ENCODE measurements at places on chromosomes 12 and 14.

- H3K27me3 ChIP-seq = no peaks in the 10 kb centered on the region
- H3K27ac ChIP-seq = no peak overlapping the region
- H3K36me3 ChIP-seq = no peaks in the 10 kb centered on the region
- no peaks in the 10 kb centered on the region for H3K4me1 ChIP-seq
Observed at GRCh38 chr14:54109521-54110120, 153.0 kb upstream of the BMP4 start.

- no peak overlapping the region for H3K4me3 ChIP-seq
- no peaks in the 10 kb centered on the region for H3K36me3 ChIP-seq
- no peaks in the 10 kb centered on the region for H3K27me3 ChIP-seq
- peaks cover 27% of the 10 kb centered on the region for H3K4me1 ChIP-seq
- H3K27ac ChIP-seq = no peak overlapping the region
Observed at GRCh38 chr12:101616027-101616494, 21.3 kb downstream of the MYBPC1 start.

DNA sequence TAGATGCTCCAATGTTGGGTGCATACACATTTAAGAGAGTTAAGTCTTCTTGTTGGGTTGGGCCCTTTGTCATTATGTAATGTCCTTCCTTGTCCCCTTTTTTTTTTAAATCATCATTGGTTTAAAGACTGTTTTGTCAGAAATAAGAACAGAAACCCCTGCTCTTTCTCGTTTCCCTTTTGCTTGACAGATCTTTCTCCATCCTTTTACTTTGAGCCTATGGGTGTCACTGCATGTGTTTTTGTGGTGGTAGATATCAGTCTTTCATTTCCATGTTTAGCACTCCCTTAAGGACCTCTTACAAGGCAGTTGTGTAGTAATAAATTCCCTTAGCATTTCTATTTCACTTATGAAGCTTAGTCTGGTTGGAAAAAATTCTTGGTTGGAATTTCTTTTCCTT lies 47.4 kb downstream of the RTN1 start:
- H3K27ac ChIP-seq = no peak overlapping the region
- no peaks in the 10 kb centered on the region for H3K36me3 ChIP-seq
- H3K27me3 ChIP-seq = no peaks in the 10 kb centered on the region
- H3K4me1 ChIP-seq = no peaks in the 10 kb centered on the region

DNA sequence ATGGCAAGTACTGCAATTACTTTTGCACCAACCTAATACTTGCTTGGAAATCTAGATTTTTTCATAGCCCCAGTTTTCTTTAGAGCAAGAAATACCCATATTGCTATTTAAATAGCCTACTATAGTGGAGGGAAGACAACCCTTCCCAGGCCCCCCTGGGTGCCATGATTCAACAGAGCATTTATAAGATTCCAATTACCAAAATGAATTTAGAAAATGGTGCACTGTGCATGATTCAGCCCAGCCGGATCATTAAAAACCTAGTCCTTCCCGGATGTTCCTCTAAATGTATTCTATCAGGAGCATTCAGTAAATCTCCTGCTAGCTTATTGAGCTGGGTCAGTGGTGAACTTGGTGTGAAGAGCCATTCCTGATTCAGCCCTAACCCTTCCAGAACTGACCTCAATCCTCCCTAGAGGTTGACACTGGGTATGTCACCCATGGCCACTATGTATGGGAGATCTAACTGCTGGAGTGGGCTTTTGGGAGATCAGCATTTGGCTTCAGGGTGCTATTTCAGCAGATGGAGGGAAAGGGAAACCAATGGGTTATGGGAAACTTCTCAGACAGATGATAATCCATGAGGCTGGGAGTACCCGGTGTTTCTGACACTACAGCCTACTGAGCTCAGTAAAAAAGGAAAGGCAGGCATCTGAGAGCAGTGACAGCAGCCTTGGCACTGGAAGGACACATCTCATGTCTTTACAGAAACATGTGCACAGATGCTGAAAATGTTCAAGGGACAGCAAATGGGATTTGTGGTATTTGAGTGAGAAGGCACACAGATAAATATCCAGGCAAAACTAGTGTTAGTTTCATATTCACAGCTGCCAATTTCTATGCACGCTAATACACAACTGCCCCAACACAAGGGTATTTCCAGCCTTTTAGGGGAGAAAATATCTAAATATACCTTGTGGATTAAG lies 258.9 kb downstream of the DPF3 start:
- H3K27ac ChIP-seq = no peak overlapping the region
- no peaks in the 10 kb centered on the region for H3K4me1 ChIP-seq
- no peak overlapping the region for H3K4me3 ChIP-seq
- H3K36me3 ChIP-seq = no peaks in the 10 kb centered on the region
- H3K27me3 ChIP-seq = peaks cover 18% of the 10 kb centered on the region

GRCh38 chr12:79402606-79403005 lies 288.2 kb downstream of the PAWR start:
- H3K27ac ChIP-seq = no peak overlapping the region
- no peaks in the 10 kb centered on the region for H3K4me1 ChIP-seq
- no peaks in the 10 kb centered on the region for H3K36me3 ChIP-seq
- H3K27me3 ChIP-seq = no peaks in the 10 kb centered on the region
- DNase-seq = no peak

DNA sequence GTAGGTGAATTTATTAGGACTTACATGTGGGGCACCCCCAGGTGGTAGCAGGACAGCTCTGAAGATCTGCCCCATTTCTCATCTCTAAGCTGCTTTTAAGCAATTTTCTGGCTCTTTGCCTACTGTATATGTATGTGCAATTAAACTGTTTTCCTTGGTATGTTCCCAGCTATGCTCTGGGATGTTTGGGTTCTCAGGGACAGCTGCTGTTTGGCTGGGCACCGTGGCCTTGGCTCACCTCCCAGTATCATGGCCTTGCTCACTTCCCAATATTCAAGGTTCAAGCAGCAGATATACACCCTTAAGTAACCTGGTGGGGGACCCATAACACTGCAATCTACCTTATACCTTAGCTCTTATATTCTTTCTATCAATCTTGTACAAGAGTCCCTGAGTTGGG lies 53.7 kb upstream of the KITLG start:
- no peak for DNase-seq
- H3K4me3 ChIP-seq = no peak overlapping the region
- no peak overlapping the region for H3K27ac ChIP-seq
- H3K27me3 ChIP-seq = no peaks in the 10 kb centered on the region
- no peaks in the 10 kb centered on the region for H3K36me3 ChIP-seq
- H3K4me1 ChIP-seq = no peaks in the 10 kb centered on the region

DNA sequence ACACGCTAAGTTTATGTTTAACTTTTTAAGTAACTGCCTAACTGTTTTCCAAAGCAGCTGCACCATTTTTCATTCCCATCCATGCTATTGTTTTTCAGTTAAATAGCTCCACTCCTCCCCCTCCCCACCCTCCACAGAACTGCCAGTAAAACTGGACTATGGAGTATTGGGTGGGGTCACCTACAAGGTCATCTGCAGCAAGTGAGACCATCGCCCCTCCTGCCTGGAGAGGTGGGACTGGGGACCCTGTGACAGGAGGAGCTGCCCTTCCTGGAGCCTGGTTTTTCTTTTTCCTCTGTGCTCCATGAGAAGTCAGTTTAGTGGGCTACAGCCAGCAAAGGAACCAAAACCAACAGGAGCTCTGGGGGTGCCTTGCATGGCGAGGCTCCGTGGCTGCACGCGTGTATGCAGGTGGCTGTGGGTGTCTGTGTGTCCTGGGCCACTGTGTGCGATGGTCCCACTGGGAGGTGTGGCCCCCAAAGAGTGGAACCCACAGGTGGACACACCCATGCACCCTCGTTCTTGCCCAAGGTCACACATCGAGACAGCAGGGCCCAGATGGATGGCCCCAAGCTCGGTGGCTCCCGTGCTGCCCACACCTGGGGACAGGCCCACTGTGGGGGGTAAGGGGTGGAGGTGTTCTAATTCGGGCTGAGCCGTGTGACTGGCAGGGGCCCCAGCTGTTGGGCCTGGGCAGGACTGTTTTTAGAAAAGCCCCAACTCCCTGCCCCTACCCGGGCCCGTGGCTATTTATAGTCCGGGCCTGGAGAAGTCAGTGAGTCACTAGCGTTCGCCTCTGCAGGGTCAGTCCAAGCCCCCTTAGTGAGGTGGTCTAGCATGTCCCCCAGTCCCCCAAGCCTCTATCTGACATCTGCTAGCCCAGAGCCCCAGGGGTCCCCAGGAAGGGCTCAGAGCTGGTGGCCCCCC lies 2.3 kb upstream of the ADSS1 start:
- no peak overlapping the region for H3K4me3 ChIP-seq
- H3K27ac ChIP-seq = no peak overlapping the region
- DNase-seq = no peak

DNA sequence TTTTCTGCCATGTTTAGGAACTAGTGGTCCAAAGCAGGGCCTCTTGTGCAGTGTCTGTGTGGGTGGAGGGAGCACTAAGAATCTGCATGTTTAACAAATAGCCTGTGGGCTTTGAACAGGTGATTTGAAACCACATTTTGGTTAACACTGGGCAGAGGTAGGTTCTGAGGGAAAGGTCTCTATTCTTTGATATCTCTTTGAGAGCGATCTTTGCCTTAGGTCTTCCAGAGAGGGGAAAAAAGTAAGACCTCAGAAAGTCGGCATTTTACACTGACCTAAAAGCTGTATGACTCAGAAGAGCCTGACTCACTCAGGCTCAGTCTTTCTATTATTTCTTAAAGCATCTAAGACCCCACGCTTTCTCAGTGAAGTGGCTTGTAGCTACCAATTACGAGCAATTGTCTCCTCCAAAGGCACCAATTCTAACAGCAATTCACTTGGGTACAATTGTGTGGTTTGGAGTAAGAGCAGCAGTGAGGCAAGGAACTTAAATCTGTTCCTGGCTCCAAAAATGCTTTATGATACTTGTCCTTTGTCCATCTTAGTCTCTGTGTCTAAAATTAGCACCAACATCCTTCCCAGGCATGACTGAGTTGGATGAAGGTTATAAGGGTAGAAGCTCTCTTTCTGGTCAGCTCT lies 8.8 kb downstream of the EIF2B2 start:
- DNase-seq = no peak
- H3K4me3 ChIP-seq = no peak overlapping the region
- H3K27me3 ChIP-seq = no peaks in the 10 kb centered on the region
- peaks cover 87% of the 10 kb centered on the region for H3K36me3 ChIP-seq
- no peak overlapping the region for H3K27ac ChIP-seq
- no peaks in the 10 kb centered on the region for H3K4me1 ChIP-seq

- no peak overlapping the region for H3K4me3 ChIP-seq
- H3K4me1 ChIP-seq = no peaks in the 10 kb centered on the region
- H3K36me3 ChIP-seq = no peaks in the 10 kb centered on the region
- no peak overlapping the region for H3K27ac ChIP-seq
Observed at GRCh38 chr14:57501039-57501557, 7.4 kb upstream of the CCDC198 start.

DNA sequence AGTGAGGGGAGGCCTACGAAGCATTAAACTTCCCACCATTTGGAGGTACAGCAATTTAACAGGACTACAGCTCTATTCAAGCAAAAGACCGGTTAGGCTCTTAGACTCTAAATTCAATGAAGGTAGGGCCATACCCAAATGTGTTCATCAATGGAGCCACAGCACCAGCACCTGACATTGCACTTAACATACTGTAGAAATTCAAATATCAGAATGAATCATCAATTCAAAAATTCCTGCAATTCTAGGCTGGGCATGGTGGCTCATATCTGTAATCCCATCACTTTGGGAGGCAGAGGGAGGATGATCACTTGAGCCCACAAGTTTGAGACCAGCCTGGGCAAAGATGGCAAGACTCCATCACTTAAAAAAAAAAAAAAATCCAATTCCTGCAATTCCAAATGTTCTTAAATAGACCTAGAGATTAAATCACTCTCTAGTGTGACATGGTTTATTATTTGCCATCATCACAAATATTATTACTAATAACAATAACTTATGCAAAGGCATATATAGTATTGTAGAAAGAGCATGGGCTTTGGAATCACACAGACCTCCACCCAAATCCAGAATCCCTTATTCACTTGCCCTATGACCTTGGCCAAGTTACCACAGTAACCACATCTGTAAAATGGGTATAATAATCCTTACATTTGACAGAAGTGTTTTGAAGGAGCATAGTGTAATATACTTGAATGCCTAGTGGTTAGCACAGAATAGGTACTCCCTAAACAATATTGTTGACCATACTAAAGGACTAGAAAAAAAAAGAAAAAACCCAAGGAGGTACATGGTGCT lies 59.4 kb downstream of the CIT start:
- H3K27me3 ChIP-seq = no peaks in the 10 kb centered on the region
- no peak overlapping the region for H3K4me3 ChIP-seq
- DNase-seq = no peak
- H3K27ac ChIP-seq = no peak overlapping the region
- H3K36me3 ChIP-seq = peaks cover 8% of the 10 kb centered on the region

DNA sequence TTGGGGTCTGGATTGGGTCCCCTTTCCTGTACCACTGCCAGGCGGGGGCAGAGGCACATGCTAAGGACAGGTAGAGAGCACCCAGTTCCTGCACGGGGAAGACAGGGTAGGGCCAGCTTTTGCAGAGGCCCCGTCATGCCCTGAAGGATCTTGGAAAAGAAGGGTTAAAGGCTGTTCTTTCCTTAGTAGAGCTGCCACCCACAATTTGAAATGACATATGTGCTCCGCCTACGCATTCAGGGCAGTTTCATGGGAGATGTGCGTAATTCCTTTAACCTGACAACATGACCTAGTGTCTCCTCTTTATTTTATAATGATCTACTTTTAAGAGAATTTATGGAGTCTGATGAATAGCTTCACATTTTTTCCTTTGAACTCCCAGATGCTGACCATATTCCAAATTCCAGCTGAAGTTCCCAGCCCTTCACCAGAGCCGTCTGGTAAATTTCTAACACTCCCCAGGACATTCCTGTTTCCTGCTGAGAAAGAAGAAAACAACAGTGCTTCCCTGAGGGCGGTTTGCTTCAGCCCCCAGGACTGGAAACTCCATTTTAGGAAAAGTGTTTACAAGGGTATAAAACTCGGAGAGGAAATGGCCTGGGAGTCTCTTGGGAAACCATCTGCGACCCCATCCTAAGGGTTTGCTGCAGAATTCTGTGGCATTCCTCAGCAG lies 58.9 kb upstream of the PLEKHG3 start:
- H3K27ac ChIP-seq = no peak overlapping the region
- no peaks in the 10 kb centered on the region for H3K4me1 ChIP-seq
- H3K27me3 ChIP-seq = no peaks in the 10 kb centered on the region
- no peaks in the 10 kb centered on the region for H3K36me3 ChIP-seq

- no peaks in the 10 kb centered on the region for H3K27me3 ChIP-seq
- no peak overlapping the region for H3K27ac ChIP-seq
- peaks cover 15% of the 10 kb centered on the region for H3K36me3 ChIP-seq
Observed at GRCh38 chr14:56587701-56588100, 8.1 kb downstream of the TMEM260 start.

- no peak overlapping the region for H3K4me3 ChIP-seq
- DNase-seq = no peak
- no peaks in the 10 kb centered on the region for H3K27me3 ChIP-seq
- H3K36me3 ChIP-seq = no peaks in the 10 kb centered on the region
Observed at GRCh38 chr12:91264178-91264577, 81.6 kb upstream of the DCN start.

- no peaks in the 10 kb centered on the region for H3K36me3 ChIP-seq
- peak within 1 kb of the TSS; percentile 89 for H3K4me3 ChIP-seq
- DNase-seq = peak; percentile 84
- no peaks in the 10 kb centered on the region for H3K27me3 ChIP-seq
Observed at GRCh38 chr14:54902521-54903420, at the start of gene GCH1. Gene GCH1 (minus strand): TSS chr14:54902826. CDS start chr14:54902663, 163 bp downstream.

GRCh38 chr12:109725321-109726105 lies 11.9 kb downstream of the FAM222A start:
- H3K36me3 ChIP-seq = no peaks in the 10 kb centered on the region
- H3K27ac ChIP-seq = no peak overlapping the region
- H3K27me3 ChIP-seq = no peaks in the 10 kb centered on the region
- no peak for DNase-seq
